Spleen (tissue), 13 donors: ENCODE measurements at places on chromosomes 3 and 15. TPM values are rescaled to one million over a fixed set of nuclear protein-coding genes. Genes with fewer than 3 reads are reported as not detected.

The TIPIN gene
- 9.4 TPM for total RNA-seq

The P2RY14 gene
- total RNA-seq: 2.0 TPM

DNA sequence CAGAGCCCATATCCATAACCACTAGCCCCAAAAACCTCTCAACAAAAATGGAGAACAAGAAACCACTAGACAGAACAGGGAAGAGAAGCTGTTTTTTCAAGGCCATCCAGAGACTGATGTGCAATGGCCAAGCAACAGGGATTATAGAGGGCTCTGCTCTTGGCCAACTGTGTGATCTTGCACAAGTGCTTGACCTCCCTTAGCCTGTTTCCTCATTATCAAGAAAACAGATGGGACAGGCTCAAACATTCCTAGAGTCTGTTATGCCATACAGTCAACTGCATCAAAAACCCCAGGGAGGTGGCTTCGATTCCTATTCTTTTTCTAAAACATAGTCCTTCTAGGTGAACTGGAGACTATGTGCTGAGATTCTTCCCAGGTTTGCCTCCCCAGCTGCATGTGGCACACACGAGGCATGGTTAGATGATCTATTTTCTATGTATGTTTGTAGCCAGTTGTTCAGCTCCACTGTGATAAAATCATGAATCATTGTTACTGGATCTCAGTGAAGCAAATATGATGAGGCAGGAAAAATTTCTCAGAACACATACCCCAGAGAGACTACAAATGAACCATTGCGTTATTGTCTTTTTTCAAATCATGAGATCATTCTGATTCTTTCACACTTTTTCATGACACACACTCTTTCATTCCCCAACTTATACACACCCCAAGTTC lies 132.9 kb upstream of the TGFBR2 start:
- peaks cover 16% of the 10 kb centered on the region for H3K4me1 ChIP-seq
- H3K36me3 ChIP-seq: no peaks in the 10 kb centered on the region
- H3K4me3 ChIP-seq: no peak overlapping the region
- no peak overlapping the region for H3K27ac ChIP-seq

GRCh38 chr3:110311541-110311940 lies 760.1 kb upstream of the NECTIN3 start:
- H3K27ac ChIP-seq: no peak overlapping the region
- no peaks in the 10 kb centered on the region for H3K4me1 ChIP-seq
- H3K4me3 ChIP-seq: no peak overlapping the region
- no peaks in the 10 kb centered on the region for H3K27me3 ChIP-seq
- H3K36me3 ChIP-seq: no peaks in the 10 kb centered on the region

DNA sequence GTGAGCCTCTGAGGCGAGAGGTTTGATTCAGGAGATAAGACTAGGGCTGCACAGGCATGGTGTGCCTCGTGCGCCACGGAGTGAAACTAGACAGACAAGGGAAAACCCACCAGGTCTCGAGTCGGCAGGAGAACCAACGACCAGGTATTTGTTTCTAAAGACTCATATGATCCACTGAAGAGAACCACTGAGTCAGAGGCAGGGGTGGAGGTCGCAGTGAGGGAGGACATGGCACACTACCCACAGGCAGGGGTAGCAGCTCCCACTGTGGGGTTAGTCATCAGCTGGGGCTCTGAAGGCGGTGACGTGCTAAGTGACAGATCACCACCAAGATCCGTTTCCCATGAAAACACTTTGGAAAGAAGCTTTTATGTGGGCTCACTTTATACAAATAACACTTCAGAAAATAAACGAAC lies 45.7 kb downstream of the CHSY1 start:
- no peaks in the 10 kb centered on the region for H3K27me3 ChIP-seq
- peaks cover 57% of the 10 kb centered on the region for H3K4me1 ChIP-seq
- no peak for DNase-seq
- H3K27ac ChIP-seq: no peak overlapping the region

- H3K27ac ChIP-seq: no peak overlapping the region
- H3K4me3 ChIP-seq: no peak overlapping the region
- no peaks in the 10 kb centered on the region for H3K36me3 ChIP-seq
- H3K27me3 ChIP-seq: no peaks in the 10 kb centered on the region
- no peak for DNase-seq
These were observed 22.6 kb downstream of the CLDN18 start for GRCh38 chr3:138032567-138032966.

DNA sequence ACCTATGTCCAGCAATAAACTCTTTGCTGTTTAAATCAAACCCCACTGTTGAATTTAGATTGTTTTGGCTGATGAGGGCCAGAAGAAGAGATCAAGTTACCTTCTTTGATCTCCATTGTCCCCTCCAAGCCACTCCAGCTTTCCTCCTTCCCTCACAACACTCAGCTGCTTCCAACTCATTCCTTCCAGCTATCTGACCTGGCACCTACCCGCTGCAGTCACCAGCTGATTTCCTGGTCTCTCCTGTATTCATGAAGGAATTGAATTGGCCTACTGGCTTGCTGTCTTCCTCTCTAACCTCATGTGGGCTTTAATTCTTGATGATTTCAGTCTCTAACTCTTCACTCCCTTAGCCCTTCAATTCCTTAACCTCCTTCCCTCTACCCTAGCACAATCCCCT lies 40.8 kb upstream of the ABHD17C start:
- no peak overlapping the region for H3K27ac ChIP-seq
- no peak for DNase-seq
- H3K4me1 ChIP-seq: no peaks in the 10 kb centered on the region
- H3K36me3 ChIP-seq: no peaks in the 10 kb centered on the region
- no peak overlapping the region for H3K4me3 ChIP-seq

DNA sequence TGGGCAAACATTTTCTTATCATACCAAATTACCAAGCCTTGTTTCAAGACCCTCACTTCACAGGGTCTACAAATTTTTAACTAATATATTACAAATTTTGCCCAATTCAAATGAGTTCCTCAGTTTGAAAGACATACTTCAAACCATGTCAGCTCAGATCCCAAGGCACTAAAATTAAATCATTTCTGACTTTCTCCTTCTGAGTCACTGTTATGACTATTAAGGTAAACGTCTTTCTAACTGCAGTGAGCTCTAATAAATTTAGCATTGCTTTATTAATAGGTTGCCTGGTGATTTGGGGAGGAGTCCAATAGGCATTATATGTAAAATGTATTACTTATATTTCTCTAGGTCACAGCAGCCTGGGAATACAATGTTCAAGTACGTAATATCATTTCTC lies 158.2 kb upstream of the ARHGEF26 start:
- no peak overlapping the region for H3K27ac ChIP-seq
- no peak overlapping the region for H3K4me3 ChIP-seq
- no peaks in the 10 kb centered on the region for H3K27me3 ChIP-seq
- no peaks in the 10 kb centered on the region for H3K4me1 ChIP-seq
- H3K36me3 ChIP-seq: no peaks in the 10 kb centered on the region

DNA sequence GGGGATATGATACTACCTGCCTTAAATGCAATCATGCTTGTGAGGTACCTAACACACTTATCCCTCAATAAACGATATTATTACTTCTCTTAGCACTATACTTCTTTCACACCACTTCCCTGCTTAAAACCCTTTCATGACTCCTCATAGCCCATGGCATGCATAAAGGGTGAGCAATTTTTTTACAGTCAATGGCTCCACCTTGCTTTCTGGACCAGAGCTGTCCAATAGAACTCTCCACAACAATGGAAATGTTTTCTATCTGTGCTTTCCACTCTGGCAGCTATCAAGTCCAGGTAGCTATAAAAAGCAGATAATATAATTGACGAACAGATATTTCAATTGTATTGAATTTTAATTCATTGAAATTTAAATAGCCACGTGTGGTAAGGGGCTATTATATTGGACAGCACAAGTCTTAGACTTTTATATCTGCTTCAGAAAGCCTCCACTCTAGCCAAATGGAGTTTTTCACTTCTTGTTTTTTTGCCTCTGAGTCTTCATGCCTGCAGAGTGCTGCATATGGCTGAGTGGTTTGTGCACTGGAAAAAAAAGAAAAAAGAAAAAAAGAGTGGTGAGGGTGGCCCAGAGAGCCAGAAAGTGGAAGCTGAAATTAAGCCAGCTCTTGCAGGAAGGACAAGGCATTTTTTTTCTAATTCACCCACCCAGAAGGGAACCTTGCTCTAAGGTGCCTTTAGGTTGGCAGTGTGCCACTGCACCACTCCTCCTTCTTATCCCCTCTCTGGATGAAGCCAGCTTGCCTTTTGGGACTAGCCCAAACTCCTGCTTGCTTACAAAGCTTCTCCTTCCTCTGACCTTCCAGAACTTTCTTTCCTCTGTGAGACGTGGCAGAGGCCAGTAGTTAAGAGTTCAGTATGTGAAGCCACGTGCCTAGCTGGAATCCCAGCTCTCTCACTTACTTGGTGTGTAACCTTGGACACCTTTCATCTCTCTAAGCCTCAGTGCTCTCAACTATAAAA lies 239.0 kb upstream of the LRTM1 start:
- no peaks in the 10 kb centered on the region for H3K4me1 ChIP-seq
- no peaks in the 10 kb centered on the region for H3K36me3 ChIP-seq
- no peak for DNase-seq
- no peaks in the 10 kb centered on the region for H3K27me3 ChIP-seq

DNA sequence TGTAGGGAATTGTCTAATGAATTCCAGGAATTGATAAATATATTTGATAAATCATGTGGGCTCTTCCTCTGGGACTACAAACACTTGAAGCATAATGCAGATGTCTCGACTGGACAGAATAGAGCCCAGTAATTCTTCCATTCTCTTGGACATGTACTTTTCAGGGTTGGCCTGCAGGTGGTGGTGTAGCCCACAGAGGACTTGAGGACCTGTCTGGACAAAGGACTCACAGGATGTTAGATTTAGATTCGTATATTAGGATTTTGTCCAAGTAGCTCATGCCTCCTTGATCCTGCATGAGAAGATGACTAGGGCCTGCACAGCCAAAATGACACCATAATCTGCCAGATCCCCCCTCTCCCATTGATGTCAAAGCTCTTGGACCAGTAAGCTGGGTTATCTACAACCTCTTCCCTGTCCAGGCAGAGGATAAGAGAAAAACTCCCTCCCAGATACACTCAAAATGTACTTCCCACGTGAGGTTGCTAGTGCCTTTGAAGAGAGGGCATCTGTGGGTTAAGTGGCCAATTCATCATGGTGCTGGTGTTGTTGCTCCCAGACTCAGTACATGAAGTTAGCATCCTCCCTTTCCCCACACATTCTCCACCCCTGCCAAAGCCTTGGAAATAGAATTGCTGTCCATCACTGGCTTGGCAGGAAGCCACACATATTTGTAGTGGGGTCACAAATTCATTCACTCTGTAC lies 88.6 kb upstream of the ZNF280D start:
- H3K4me3 ChIP-seq: no peak overlapping the region
- DNase-seq: peak; percentile 78
- H3K4me1 ChIP-seq: peaks cover 7% of the 10 kb centered on the region
- H3K27ac ChIP-seq: no peak overlapping the region
- H3K36me3 ChIP-seq: no peaks in the 10 kb centered on the region
- no peaks in the 10 kb centered on the region for H3K27me3 ChIP-seq

DNA sequence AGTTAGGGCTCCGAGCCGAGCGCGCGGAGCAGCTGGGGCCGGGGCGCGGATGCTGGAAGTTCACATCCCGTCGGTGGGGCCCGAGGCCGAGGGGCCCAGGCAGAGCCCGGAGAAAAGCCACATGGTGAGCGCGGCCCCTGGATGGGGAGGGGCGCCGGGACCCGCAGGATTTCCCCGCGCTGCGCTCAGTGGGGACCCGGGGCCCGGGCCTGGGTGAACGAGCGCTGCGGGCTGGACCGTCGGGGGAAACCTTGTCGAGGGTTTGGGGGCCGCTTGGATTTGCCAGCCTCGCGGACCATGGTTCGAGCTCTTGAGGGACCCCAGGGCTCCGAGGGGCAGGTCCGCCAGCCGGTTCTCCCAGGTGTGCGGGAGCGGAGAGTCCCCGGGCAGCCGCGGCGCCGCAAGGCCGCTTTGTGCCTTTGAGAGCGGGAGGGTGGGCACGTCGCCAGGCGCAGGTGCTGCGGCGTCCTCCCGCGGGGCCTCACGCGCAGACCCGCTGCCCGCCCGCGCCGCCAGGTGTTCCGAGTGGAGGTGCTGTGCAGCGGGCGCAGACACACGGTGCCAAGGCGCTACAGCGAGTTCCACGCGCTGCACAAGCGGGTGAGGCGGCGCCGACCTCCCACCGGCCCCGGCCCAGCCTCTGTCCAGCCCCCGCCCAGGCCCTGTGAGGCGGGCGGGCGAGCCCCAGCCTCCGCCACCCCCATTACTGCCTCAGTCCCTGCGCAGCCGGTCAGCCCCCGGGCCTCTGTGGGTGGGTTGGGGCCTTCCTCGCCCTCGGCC lies at the start of gene SNX22:
Gene SNX22, plus strand, starts transcription at position 5 of the 780 bp plus-strand sequence. Its CDS starts 45 bp downstream, at position 50.
- H3K27me3 ChIP-seq: peaks cover 21% of the 10 kb centered on the region
- H3K27ac ChIP-seq: peak within 1 kb of the TSS; percentile 74
- H3K36me3 ChIP-seq: peaks cover 37% of the 10 kb centered on the region
- peaks cover 61% of the 10 kb centered on the region for H3K4me1 ChIP-seq

- peaks cover 15% of the 10 kb centered on the region for H3K4me1 ChIP-seq
- H3K27ac ChIP-seq: peak overlapping the region; percentile 48
- H3K4me3 ChIP-seq: no peak overlapping the region
- no peaks in the 10 kb centered on the region for H3K36me3 ChIP-seq
- H3K27me3 ChIP-seq: no peaks in the 10 kb centered on the region
These were observed 15.3 kb downstream of the ZBTB38 start for GRCh38 chr3:141383555-141384129.

- no peaks in the 10 kb centered on the region for H3K36me3 ChIP-seq
- DNase-seq: no peak
- no peak overlapping the region for H3K4me3 ChIP-seq
These were observed 7.2 kb upstream of the FAM174B start for GRCh38 chr15:92662762-92663161.

- no peak overlapping the region for H3K27ac ChIP-seq
- no peak for DNase-seq
- H3K4me3 ChIP-seq: no peak overlapping the region
- no peaks in the 10 kb centered on the region for H3K36me3 ChIP-seq
- H3K4me1 ChIP-seq: no peaks in the 10 kb centered on the region
These were observed 773.1 kb upstream of the NR2F2 start for GRCh38 chr15:95557226-95558046.

GRCh38 chr15:60673918-60674558 lies 195.1 kb upstream of the ICE2 start:
- no peaks in the 10 kb centered on the region for H3K36me3 ChIP-seq
- no peak overlapping the region for H3K27ac ChIP-seq
- H3K27me3 ChIP-seq: no peaks in the 10 kb centered on the region
- no peak for DNase-seq
- H3K4me3 ChIP-seq: no peak overlapping the region

GRCh38 chr15:68317281-68318007 lies 39.9 kb downstream of the FEM1B start:
- peak; percentile 64 for DNase-seq
- H3K27ac ChIP-seq: no peak overlapping the region
- H3K4me3 ChIP-seq: no peak overlapping the region
- no peaks in the 10 kb centered on the region for H3K4me1 ChIP-seq
- no peaks in the 10 kb centered on the region for H3K27me3 ChIP-seq

DNA sequence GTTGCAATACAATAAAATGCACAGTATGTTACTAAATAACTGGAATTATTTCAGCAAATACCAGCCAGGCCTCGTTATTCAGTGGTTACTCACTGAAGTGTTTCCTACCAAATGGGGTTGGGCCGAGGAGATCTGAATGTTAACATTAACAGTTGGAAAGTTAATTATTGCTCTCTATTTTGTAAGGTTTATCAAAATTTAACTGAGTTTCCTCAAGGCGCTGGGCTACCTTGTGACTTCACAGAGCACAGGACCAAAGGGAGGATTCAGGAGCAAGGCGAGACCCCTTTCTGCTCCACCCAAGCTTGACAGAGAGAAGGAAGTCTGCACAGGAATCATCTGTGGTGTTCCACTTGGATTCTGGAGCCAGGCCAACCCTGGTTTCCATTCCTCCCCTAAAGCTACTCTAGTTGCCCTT lies 21.6 kb downstream of the ADAMTS9 start:
- H3K27ac ChIP-seq: no peak overlapping the region
- no peaks in the 10 kb centered on the region for H3K27me3 ChIP-seq
- DNase-seq: no peak
- no peaks in the 10 kb centered on the region for H3K36me3 ChIP-seq
- no peak overlapping the region for H3K4me3 ChIP-seq
